ENCODE measurements at places on chromosomes 6 and 20. TPM values are rescaled to one million over a fixed set of nuclear protein-coding genes. Genes with fewer than 3 reads are reported as not detected.

DNA sequence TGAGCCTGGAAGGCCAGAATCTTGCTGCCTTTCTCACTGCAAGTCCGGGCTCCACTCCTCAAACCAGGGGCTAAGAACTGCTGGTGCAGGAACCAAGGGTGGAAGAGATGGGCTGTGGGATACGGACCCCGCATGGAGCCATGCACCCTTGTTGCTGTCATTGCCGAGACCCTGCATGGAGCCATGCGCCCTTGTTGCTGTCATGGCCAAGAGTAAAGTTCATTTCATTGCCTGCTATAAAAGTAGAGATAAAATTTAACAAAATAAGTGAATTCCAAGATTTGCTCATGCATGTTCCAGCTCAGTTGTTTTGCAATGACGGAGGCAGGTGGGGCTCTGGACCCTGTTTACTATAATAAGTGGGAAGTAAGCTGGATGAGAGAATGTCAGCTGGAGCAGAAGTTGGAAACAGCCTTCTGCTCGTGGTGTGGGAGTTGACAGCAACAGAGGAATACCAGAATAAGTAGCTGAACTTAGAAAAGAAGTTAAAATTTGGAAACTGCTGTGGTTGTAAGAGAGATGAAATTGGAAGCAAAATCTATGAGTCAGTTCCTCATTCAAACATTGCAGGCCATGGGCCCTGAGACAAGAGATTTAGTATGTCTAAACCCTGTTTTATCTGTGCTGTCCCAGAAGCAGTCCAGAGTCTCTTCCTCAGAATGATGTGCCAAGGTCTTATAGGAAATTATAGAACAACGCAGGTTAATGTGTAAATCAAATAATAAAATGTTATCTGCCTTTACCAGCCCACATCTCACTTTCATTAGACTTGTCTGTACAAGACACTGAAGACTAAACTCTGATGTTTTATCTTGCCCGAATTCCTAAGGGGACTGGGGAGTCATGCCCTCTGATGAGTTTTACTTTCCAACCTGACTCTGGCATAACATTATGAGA, 15.8 kb upstream of the THBS2 start:
- H3K4me1 ChIP-seq = peaks cover 20% of the 10 kb centered on the region
- H3K4me3 ChIP-seq = no peak overlapping the region
- no peaks in the 10 kb centered on the region for H3K36me3 ChIP-seq
- no peak overlapping the region for H3K27ac ChIP-seq
- no peak for DNase-seq

MEP1A gene
- total RNA-seq = not detected

- H3K4me3 ChIP-seq = no peak overlapping the region
- H3K36me3 ChIP-seq = no peaks in the 10 kb centered on the region
- H3K27ac ChIP-seq = no peak overlapping the region
- no peak for DNase-seq
Observed at GRCh38 chr6:79436241-79436640, 101.0 kb downstream of the LCA5 start.

DNA sequence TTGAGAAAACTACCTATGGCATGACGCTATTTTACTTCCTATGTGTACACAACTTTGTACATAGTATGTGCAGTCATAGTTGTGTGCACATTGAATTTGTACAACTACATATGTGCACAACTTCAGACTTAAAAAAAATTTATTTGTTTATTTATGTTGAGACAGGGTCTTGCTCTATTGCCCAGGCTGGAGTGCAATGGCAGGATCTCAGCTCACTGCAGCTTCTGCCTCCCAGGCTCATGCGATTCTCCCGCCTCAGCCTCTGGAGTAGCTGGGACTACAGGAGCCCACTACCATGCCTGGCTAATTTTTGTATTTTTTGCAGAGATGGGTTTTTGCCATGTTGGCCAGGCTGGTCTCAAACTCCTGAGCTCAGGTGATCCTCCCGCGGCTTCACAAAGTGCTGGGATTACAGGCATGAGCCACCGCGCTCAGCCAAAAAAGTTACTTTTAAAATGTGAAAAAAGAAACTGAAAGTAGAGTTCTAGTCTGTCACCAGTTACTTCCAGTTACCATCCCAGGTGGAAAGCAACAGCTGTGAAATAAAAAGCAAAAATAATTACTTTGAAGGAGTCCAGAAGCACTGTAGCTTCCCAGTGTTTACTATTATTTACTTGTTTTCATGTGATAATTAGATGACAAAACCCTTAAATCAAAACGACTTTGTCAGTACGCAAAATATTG, 1.7 kb upstream of the ZKSCAN8 start:
- H3K27me3 ChIP-seq = no peaks in the 10 kb centered on the region
- H3K27ac ChIP-seq = no peak overlapping the region
- H3K36me3 ChIP-seq = peaks cover 4% of the 10 kb centered on the region
- H3K4me3 ChIP-seq = no peak overlapping the region
- DNase-seq = no peak

DNA sequence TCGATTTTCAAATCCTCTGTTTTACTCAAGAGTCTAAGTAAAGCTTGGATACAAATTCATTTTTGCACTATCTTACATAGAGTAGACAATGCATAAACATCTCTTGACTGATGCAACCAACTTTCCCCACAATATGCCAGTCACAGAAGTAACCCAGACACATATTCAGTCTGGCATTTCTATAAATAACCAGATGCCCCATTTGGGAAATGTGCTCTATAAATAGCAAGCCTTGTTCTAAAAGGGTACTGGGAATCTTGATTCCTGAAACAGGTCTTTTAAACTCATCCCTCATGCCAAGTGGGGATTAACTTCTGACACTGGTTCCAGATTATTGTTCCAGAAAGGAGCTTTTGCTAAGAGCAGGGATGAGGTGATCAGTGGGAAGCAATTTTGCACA, 411.7 kb downstream of the EPM2A start:
- peaks cover 18% of the 10 kb centered on the region for H3K27me3 ChIP-seq
- peaks cover 10% of the 10 kb centered on the region for H3K4me1 ChIP-seq
- no peak for DNase-seq
- H3K36me3 ChIP-seq = no peaks in the 10 kb centered on the region
- no peak overlapping the region for H3K27ac ChIP-seq

DNA sequence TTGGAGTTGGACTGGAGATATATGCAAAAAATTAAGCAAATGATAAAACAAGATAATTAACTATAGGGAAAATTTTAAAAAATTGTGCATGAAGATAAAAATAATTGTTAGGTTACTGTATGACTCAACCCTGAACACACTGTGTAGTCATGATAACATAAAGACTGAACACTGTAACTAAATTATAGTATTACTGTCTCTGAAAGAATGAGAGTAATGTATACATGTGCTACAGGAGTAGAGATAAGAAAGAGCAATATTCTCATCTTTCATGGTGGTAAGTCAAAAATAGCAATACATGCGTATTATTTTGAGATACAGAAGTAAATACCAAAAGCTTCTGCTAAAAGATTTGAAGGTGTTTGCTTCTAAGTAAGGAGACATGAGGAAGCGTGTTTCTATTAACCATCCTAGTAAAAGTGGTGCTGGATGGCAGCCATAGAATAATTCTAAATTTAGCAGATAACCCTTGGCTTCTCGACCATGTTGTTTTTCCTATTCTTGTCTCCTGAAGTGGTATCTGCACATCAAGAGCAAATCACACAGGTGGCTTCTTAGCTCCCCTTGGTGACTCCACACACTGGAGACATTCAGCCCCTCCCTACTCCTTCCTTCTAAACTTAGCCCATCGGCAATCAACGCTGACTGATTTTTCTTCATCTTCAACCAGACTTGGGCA, 390.6 kb upstream of the PLCB4 start:
- H3K4me3 ChIP-seq = no peak overlapping the region
- H3K4me1 ChIP-seq = peaks cover 5% of the 10 kb centered on the region
- H3K27ac ChIP-seq = no peak overlapping the region
- no peak for DNase-seq

GRCh38 chr6:167711768-167712730, 114.7 kb upstream of the AFDN start:
- no peak overlapping the region for H3K4me3 ChIP-seq
- peaks cover 47% of the 10 kb centered on the region for H3K27me3 ChIP-seq
- no peak for DNase-seq
- peaks cover 6% of the 10 kb centered on the region for H3K4me1 ChIP-seq
- H3K27ac ChIP-seq = no peak overlapping the region

GRCh38 chr6:80639181-80639629, 532.7 kb downstream of the BCKDHB start:
- H3K4me3 ChIP-seq = no peak overlapping the region
- no peak overlapping the region for H3K27ac ChIP-seq
- H3K36me3 ChIP-seq = no peaks in the 10 kb centered on the region
- no peak for DNase-seq
- H3K27me3 ChIP-seq = no peaks in the 10 kb centered on the region

CST2 gene
- not detected for total RNA-seq

GRCh38 chr20:45322952-45323383, 14.9 kb upstream of the MATN4 start:
- H3K36me3 ChIP-seq = peaks cover 3% of the 10 kb centered on the region
- H3K27me3 ChIP-seq = no peaks in the 10 kb centered on the region
- no peak overlapping the region for H3K27ac ChIP-seq

CFAP206 gene
- total RNA-seq = 0.73 TPM

- peak overlapping the region; percentile 39 for H3K27ac ChIP-seq
- H3K36me3 ChIP-seq = no peaks in the 10 kb centered on the region
- no peak for DNase-seq
- no peaks in the 10 kb centered on the region for H3K27me3 ChIP-seq
Observed at GRCh38 chr6:56746767-56747504, 104.2 kb upstream of the DST start.

DNA sequence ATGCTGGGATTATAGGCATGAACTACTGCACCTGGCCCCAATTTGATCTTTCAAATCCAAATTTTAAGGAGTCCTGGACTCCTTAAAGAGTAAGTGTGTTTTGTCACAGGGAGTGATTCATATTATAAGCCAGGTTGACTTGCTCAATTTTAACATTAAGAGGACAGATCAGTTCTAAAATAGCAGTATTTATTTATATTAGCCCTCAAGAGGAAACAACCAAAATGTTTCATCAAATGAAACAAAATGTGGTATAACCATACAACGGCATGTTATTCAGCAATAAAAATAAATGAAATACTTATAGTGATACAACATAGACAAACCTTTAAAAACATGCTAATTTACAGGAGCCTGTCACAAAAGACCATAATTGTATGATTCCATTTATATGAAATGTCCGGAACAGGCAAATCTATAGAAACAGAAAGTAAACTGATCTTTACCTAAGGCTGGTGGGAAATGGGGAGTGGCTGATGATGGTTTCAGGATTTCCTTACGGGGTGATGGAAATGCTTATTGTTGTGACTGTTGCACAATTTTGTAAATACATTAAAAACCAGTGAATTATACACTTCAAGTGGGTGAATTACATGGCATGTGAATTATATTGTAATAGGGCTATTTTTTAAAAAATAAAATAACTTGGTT, 637.4 kb downstream of the MMUT start:
- H3K36me3 ChIP-seq = no peaks in the 10 kb centered on the region
- no peaks in the 10 kb centered on the region for H3K27me3 ChIP-seq
- H3K27ac ChIP-seq = peak overlapping the region; percentile 95
- H3K4me3 ChIP-seq = no peak overlapping the region
- H3K4me1 ChIP-seq = peaks cover 28% of the 10 kb centered on the region

FLRT3 gene
- total RNA-seq = 1.5 TPM

MCCD1 gene
- not detected for total RNA-seq

APMAP gene
- 79.9 TPM for total RNA-seq

LTV1 gene
- 22.6 TPM for total RNA-seq

- H3K27me3 ChIP-seq = no peaks in the 10 kb centered on the region
- no peaks in the 10 kb centered on the region for H3K4me1 ChIP-seq
- no peak overlapping the region for H3K4me3 ChIP-seq
- H3K36me3 ChIP-seq = no peaks in the 10 kb centered on the region
- H3K27ac ChIP-seq = no peak overlapping the region
Observed at GRCh38 chr6:102907181-102907580, 1513.7 kb downstream of the GRIK2 start.

TNF gene
- total RNA-seq = not detected

DNA sequence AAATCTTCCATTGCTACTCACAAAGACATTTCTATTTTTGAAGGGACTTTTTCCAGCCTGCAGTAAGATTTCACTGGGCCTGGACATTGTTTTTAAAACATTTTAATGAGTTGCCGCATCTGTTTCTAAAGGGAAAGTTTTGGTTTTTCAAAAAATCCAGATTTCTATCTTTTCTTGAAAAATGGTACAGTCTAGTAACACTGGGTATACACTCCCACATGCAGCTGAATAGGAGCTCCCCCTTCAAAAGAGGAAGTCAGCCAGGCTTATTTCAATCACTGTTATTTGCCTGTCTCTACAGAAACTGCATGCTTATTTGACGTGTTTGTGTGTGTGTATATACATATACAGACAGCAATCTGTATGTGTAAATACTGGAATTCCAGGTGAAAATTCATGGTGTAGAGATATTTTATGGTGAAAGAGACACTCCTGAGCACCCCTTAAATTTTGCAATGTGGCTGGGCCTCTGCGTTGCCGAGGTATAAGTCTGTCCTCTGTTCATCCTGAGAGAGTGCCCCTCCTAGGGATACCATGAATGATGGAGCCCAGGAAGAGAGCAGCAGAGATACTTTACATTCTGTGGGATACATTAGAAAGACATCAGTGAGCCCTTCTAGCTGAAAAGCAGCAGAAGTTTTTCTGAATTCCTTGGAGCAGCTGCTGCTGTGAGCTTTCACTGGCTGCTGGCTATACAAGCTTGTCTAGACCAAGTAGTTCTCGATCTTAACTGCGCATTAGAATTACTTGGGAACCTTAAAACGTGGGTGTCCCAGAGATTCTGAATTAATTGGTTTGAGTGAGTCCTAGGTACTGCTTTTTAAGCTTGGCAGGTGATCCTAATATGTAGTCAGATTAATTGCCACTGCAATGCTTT, 12.0 kb upstream of the ABRACL start:
- peaks cover 4% of the 10 kb centered on the region for H3K27me3 ChIP-seq
- no peak overlapping the region for H3K27ac ChIP-seq
- H3K4me1 ChIP-seq = no peaks in the 10 kb centered on the region
- no peak for DNase-seq
- no peak overlapping the region for H3K4me3 ChIP-seq
- no peaks in the 10 kb centered on the region for H3K36me3 ChIP-seq

DNA sequence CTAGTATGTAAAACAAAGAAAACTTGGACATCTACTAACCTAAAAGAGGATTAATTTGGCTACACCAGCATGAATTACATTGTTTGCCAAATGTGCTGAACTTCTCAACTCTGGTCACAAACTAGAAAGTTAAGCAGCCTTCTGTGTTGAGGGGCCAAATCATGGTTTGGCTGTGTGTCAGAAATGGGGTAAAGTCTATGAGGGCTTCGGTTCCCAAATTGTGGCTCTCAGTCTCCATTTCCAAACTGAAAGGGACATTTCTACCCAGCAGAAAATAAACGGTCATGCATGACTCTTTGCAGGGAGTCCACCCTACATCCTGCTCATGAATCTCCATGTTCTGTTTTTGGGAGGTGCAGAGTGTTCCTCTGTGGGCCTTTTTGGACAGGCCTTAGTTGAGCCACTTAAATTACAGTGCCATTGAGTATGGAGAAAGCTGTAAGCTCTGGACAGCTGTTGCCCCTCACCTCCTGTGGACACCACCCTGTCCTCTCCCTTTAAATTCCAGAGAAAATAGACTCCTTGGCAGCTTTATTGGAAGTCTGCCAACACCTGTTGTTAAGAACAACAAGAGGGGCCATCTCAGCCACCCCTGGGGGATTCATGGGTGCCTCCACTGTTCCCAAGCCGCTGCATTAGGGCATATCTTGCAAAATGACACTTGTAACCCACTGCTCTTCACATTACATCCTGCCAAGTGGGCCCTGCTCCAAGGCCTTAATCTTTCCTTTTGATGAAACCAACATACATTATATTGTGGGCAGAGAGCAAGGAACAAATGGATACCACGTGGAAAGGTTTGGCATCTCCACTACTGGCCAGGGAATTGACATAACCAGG, 27.5 kb upstream of the SNRPC start:
- no peaks in the 10 kb centered on the region for H3K27me3 ChIP-seq
- H3K36me3 ChIP-seq = no peaks in the 10 kb centered on the region
- H3K27ac ChIP-seq = no peak overlapping the region
- no peak for DNase-seq
- no peak overlapping the region for H3K4me3 ChIP-seq
- no peaks in the 10 kb centered on the region for H3K4me1 ChIP-seq
